Activated CD4-positive, alpha-beta T cell treated with anti-CD3 and anti-CD28 coated beads for 36 hours (primary cell): ENCODE measurements at places on chromosomes 3 and 15. TPM values are rescaled to one million over a fixed set of nuclear protein-coding genes. Genes with fewer than 3 reads are reported as not detected.

Gene SHF
- 17.9 TPM for total RNA-seq

Gene ZIC4
- not detected for total RNA-seq

Gene IL5RA
- 0.30 TPM for total RNA-seq

Gene GOLGA8T
- total RNA-seq = not detected

Gene LMCD1
- total RNA-seq = 4.9 TPM

Gene CTDSPL2
- total RNA-seq = 80.7 TPM

Gene AMT
- total RNA-seq = 3.6 TPM

Gene GMNC
- not detected for total RNA-seq

Gene FBXW12
- total RNA-seq = 0.16 TPM

Gene SEMA6D
- not detected for total RNA-seq

DNA sequence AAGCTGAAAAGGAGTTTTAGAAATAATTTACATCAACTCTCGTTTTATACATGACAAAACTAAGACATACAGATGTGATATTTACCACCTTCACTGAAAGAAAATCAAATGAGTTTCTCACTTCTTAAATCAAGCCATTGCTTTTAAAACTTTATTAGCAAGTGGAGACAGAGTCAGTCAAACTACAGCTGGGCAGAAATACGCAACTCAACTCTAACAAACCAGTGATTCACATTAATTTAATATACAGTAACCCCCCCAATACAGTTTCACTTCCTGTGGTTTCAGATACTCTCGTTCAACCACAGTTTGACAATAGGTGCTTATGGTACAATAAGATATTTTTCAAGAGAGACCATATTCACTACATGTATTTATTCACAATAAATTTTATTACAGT lies 477.1 kb downstream of the MAGI1 start:
- DNase-seq = no peak

DNA sequence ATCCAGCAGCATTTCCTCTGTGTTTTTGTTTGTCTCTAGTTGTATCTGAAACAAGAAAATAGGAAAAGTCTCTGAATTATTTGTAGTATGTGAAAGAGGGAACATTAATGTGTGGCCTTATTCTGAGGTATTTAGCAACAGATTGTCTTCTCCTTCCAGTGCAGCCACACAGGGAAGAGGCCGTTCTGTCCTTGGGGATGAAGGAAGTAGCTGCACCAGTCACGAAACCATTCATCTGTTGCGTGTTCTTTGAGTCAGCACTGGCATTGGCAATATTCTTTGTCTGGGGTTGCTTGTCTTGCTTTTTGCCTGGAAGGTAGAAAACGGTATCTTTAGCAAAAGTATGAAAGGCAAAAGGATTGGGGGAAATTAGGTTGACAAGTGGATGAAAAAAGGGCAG lies 91.6 kb downstream of the CDIN1 start:
- no peak for DNase-seq

GRCh38 chr15:65832549-65833364 lies 36.5 kb upstream of the RAB11A start:
- peak; percentile 67 for DNase-seq

DNA sequence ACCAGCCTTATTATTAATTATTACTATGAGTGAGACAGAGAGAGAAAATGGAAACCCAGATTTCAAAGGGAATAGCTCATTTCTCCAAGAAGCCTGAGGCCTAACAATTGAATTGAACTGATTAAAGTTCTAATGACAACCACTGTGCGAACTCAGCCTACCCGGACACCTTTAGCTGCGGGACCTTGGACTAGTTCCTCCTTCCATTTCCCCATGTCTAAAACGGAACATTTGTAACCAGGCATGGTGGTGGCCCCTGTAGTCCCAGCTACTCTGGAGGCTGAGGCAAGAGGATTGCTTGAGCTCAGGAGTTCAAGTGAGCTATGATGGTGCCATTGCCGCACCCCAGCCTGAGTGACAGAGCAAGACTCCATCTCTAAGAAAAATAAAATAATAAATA lies 16.4 kb upstream of the RTP2 start:
- no peak for DNase-seq

DNA sequence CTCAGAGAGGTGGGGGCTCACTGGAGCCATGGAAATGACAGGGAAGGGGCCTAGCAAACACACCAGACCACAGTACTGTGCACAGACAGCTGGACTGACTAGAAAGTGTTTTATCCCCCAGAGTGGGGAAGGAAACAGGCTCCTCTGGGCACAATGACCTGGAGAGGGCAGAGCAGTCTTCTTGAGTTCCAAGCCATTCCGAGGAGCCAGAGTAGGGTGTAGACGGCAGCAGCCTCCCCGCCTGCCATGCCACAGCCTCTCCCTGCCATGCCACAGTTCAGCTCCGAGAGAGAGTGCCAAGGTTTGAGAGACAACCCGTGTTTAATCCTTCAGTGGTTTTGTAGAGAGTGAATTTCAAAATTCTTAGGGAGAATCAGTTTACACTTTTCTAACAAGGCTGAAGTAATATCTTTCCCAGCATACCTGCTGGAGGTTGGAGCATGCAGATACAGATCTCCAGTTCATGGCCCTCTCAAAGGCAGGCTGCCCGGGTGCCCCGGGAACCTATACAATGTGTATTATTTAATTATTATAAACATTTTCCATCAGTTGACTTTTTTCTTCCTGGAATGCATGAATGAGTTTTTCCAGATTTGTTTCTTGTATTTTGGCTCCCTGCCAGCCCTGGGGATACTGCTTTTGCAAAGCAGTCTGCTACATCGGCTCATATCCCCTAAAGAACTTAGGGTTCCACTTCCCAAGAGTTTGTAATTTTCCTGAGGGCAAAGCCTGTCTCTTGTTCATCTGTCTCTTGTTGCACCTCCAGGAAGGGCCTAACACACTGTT lies 3.2 kb downstream of the PODXL2 start:
- no peak for DNase-seq

DNA sequence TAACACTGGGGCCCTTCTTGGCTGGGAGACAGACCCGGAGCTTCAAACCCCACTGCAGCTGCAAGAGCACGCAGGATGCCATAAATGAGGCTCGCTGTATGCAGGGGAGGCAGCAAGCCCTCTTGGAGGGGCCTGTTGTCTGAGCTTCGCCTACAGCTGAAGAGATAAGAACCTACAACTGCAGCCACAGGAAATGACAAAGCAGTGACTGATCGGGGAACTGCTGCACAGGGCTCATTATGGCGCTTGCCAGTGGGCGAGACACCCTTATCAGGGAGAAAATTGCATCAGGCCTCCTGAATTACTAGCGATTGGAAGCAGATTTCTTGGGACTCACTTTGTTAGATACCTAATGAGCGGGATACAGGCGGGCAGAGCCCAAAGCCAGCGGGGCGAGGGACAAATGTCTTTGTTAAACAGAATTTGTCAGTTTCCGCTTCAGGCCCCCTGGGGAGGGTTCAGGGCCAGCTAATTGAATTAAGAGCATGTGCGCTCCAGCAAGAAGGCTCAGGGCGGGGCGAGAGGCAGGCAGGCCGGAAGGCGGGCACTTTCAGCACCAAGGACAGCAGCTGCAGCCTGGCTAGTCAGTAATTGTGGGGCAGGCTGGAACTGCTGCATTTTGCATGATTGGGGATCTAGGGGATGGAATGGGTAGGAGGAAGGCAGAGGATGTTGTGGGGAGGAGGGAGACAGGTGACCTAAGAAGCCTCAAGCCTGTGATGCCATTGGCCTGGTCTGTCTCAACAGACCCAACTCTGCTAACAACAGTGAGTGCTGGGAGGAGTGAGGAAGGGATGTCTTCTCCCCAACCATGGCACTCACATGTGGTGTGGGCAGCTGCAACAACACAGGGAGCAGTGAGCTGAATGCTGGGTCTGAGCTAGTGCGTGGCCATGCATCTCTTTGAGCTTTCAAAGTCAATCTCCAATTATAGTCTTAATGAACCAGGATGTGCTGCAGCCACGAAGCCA lies 55.3 kb downstream of the CCDC33 start:
- DNase-seq = peak; percentile 91

DNA sequence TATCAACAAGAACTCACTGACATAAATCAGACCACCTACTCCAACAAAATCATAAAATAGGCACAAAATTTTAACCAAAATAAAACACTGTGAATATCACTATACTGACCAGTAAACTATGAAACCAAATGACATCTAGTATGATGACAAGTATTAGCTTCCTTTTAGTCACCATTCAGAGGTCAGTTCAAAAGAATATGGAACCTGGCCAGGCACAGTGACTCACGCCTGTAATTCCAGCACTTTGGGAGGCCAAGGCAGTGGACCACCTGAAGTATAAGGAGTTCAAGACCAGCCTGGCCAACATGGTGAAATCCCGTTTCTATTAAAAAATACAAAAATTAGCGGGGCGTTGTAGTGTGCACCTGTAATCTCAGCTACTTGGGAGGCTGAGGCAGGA lies 65.8 kb downstream of the SMARCC1 start:
- DNase-seq = no peak

DNA sequence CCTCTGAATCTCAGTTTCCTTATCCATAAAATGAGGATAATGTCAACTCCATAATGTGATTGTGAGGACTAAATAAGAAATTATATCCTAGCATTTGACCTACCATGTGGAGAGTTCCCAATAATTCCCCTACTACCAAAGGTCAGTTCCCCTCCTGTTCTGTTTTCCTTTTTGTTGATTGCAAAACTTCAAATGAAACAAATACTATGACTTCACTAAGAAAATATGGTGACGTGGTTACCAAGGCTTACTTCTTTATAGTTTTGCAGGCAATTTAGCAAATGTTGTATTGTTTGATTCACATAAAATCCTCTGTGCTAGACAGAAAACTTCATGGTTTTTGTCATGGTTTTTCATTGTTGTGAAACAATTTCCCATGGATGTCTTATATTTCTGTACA lies 153.8 kb upstream of the RORA start:
- DNase-seq = no peak

GRCh38 chr3:111802700-111803099 lies 56.4 kb upstream of the PHLDB2 start:
- no peak for DNase-seq

DNA sequence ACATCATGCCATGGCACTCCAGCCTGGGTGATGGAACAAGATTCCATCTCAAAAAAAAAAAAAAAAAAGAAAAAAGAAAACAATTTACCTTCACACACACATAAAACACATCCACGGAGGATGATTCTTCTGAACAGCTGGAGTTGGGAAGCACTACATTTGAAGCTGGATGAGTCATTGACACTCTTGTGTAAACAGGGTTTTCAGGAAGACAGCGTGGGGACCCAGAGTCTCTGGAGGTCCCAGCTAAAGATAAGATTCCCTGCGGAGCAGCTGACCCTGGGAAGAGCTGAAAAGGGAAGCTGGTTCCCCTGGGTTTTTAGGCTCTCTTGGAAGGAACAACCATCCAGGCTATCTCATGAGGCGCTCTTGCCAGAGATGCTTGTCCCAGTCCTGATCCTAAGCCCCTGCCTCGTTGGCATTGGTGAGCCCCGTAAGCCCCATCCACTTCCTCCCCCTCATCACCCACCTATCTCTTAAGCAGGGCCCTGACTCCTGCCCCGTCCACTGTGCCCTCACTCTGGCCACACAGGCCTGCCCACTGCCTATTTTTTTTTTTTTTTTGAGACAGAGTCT lies 32.0 kb upstream of the FURIN start:
- no peak for DNase-seq

DNA sequence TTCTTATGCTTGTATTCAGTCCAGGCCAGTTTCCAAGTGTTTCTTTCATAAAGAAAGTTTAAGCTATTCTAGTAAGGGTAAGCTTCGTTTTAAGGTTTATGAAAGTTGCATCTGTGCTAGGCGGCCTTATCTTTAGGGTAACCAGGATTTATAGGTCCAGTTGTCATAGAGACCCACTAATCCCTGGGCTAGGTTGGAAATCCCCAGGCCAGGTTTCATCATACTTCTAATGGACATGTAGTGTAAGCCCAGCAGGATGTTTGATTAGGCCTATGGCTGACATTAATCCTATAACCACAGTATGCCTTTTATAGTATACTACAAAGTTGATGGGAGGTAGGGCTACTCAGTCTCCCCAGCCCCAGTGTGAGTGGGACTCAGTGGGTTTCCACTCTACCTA lies 312.4 kb downstream of the CACNA2D3 start:
- DNase-seq = no peak

DNA sequence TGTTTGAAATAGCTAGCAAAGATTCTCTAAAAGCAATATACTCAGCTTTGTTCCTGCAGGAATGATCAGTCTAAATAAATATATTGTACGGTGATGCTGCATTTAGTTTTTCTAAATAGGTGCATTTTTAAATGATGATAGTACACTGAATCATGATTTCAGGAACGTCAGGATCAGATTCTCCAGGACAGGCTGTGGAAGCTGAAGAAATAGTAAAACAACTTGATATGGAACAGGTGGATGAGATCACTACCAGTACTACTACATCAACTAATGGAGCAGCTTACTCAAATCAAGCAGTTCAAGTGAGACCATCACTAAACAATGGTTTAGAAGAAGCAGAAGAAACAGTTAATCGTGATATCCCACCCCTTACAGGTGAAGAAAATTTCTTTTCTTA lies 46.3 kb upstream of the EIF3J start:
- no peak for DNase-seq

DNA sequence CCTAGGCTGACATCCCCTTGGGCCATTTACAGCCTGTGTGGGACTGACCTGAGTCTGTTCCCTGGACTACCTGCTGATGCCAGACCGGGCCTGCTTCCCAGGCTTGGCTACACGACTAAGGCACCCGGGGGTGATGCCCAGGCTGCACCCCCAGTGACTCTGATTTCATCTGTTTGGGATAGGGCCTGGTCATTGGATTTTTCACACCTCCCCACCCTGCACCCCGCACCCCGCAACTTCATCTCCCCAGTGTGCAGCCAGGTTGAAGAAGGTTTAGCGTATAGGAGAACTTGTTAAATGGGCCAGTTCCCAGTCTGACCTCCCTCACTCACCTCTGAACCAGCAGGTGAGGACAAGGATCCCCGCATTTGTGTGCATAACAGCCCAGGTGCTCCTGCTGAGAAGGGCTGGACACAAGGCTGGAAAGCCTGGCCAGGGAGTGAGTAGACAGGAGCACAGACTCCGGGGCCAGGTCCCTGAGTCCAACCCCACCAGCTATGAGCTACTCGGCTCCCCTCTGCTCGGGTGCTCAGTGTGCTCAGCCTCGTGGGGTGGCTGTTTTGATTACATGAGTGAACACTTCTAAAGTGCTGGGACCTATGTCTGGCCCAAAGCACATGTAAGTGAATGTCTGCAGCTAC lies 18.5 kb downstream of the SLC6A20 start:
- no peak for DNase-seq

DNA sequence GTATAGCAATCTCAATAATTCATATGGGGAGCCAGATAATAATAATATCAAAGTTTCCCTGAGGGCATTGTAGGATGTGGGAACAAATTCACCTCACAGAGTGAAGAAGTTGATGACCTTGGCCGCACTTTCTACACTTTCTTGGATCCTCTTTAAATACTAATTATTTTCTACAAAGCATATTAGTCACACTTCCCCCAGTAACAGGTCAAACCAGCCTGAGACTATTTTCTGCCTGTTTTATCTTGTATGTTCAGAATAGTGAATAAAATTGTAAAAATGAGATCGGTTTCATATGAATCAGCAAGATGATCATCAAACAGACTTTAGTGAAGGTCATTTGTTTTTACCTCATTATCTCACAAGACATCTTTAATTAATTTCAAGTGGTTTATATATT lies 2.3 kb upstream of the OR5K3 start:
- no peak for DNase-seq

GRCh38 chr3:5312290-5312689 lies 124.8 kb downstream of the EDEM1 start:
- DNase-seq = peak; percentile 11
